ENCODE measurements at places on chromosomes 12 and 14.

DNA sequence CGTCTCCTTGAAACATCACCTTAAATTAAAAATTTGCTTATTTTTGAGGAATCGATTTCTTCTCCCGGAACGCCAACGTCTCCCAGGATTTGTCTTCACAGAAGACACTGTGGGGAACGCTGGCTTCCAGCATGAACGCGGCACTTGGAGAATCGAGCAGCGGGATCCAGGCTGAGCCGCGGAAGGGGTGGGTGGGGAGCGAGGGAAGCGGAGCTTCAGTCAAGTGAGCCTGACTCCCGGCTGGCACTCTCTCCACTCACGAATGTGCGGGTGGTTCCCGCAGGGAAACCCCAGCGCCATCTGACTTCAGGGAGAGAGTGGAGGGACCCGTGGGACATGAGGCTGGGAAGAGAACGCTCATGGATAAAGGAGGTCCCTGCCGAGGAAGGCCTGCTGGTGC, 506.0 kb upstream of the TMEM132C start:
- DNase-seq, result no peak

DNA sequence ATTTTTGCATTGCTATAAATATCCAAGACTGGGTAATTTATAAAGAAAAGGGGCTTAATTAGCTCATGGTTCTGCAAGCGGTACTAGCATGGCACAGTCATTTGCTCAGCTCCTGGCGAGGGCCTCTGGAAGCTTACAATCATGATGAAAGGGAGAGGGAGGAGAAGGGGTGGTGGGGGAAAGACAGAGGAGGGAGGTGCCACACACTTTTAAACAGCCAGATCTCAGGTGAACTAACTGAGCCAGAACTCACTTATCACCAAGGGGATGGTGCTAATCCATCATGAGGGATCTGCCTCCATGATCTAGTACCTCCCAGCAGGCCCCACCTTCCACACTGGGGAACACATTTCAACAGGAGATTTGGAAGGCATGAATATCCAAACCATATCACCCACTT, 476.3 kb downstream of the PCNX1 start:
- DNase-seq, result no peak

GRCh38 chr12:1559676-1560091, 34.7 kb downstream of the FBXL14 start:
- no peak for DNase-seq

- DNase-seq, result no peak
These were observed 42.4 kb downstream of the RNF34 start for GRCh38 chr12:121442028-121442948.

- no peak for DNase-seq
These were observed 166.6 kb downstream of the TTC7B start for GRCh38 chr14:90649557-90650135.

DNA sequence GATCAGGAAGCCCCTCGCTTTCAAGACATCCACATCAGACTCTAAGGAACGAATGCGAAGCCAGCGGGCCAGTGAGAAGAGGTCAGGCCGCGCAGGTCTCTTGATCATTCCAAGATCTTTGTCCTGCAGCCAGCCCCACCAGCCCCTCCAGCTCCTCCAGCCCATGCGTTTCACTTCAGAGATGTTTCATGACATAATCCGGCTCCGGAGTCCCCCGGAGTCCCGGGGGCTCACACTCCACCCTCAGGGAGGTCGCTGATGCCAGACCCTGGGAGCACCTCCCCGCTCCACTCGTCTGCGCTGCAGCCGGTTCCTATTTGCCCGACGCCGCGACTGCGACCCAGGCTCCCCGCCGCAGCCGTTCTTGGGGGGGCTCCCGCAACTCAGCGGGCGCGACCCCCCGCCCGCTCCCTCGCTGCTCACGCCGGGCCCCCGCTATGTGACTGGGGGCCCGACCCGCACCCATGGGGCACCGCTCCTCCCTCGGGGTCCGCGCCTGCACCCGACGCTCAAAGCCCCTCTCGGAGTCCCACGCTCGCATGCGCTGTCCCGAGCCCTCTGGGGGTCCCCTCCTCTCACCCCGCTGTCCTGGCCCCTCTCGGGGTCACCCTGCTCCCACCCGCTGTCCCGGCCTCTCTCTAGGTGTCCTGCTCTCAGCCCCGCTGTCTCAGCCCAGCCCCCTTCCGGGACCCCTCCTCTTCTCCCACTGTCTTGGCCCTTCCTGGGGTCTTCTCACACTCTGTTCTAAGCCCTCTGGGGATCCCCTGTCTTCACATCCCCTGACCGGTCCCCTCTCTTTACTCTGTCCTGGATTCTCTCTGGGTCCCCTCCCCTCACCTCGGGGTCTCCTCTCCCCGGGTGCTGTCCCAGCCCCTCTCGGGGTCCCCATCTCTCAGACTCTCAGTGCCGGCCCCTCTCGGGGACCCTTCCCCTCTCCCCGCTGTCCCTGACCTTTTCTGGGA, 1.1 kb downstream of the TAOK3 start:
- peak; percentile 27 for DNase-seq

DNA sequence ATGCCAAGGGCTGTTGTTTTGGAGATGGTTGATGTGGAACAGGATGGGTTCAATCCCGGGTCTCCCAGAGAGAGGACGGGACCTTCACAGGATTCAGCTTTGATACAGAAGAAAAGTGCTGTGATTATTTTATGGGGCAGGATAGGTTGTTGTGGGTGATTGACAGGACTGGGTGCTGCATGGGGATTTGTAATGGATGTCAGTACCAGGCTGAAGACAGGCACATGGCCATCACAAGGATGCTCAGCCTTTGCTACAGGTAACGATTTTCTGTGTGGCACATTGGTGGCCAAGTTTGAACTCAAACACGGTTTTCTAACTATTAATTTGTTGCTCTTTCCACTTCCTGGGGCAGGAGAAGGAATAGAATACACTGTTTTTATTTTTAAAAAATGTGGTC, 4.5 kb upstream of the GUCY2C start:
- no peak for DNase-seq

DNA sequence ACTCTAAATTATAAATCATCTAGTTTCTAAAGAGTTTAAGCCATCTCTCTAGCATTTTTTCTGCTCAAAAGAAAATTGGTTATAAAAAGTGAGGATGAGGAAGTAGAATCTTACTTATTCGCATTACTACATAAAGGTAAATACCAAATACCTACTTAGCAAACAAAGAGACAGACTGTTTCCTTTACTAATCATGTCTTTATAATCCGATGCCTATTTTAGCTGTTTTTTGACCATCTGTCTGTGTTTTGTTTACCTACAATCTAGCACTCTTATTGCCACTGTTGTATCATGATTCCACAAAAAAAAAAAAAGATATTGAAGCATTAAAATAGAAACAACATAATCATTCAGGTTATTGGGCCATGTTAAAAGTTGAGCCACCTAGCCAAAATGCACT, 396.2 kb downstream of the PAWR start:
- no peak for DNase-seq

DNA sequence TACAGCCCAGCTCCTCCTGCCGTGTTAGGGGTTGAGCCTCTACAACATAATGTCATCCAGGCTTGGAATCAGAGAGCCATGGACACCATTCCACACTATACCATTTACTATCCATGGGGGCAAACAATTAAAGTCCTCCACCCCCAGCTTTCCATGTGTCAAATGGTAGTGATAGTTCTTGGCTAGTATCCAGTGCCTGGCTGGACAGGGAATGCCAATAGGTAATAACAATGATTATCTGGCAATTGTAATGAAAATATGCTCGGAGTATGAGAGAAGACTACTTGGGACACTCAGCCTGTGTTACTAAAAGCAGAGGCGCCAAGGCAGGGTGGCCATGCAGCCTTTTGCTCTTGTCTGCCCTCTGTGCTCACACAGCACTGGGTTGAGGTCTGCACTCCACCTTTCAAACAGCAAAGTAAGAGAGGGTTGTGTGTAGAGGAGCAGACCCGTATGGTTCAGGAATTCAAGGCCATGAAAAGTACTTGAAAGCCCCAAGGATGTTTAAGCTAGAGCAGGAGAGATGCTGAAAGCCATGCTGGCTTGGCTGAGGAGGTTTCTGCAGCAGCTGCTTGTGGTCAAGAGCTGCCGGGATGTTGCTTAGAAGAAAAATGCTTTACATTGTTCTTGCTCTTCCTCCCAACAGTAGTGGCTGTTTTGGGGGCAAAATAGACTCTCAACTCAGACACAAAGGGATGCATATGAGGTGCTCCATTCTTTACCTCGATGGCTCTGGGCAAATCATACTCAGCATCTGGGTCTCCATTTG, 10.6 kb downstream of the SERPINA3 start:
- no peak for DNase-seq

DNA sequence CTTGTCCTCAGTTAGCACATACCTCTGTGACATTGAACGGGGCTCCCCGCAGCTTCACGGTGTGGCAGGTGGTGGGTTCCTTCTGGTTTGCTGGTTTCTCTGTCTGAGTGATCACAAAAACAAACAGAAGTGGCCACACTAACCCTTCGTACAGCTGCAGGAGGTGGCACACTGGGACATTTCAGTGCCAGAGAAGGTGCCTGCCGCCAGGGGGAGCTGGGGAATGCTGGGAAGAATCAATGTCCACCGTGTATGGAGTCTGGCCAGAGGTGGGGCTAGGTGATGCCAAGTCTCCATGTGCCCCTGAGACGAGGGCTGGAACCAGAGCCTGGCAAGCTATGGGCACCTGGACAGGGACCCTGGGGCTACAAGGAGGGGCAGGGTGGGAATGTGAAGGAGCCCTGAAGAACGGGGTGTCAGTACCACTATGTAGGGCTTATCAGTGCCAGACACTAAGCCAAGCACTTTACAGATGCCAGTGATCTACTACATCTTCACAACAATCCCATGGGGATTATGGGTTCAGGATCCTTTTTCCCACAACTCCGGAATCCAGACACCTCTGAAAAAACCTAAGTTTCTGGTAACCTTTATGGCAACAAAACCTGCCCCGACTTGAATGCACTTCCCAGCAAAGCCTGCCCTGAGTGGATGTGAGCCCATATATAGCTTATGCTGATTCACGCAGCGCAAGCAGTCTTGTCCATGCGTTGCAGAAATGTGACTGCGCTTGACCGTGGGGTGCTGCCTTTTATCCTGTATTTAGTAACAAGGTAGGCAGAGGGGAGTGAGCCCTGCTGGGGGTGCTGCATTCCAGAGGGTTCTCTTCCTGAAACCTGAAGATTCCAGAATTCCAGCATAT, 10.8 kb downstream of the RBM19 start:
- DNase-seq, result no peak

DNA sequence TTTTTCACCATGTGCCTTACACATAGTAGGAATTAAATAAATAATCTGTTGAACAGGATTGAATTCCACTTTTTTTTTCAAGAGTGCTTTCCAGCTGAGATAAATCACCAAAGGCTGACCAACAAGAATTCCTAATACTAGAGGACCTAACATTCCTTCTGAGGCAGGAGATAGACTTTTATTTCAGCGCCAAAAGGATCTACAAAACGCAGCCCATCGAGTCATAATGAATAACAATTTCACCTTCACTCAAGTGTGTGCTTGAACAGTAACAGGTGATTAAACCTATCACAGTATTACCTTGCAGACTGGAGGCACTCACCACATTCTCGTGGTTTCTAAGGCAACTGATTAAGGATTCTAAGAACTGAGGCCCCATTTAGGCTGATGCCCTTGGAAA, 224.3 kb upstream of the ATP2B1 start:
- DNase-seq, result no peak

DNA sequence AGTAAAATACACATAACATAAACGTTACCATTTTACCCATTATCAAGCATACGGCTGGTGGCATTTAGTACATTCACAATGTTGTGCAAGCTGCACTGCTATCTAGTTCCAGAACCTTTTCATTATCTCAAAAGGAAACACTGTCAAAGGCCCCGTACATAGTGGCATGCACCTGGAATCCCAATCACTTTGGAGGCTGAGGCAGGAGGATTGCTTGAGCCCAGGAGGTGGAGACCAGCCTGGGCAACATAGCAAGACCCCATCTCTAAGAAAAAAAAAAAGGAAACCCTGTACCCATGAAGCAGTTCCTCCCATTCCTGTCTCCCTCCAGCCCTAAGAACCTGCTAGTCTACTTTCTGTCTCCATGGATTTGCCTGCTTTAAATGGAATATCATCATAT, 7.4 kb upstream of the HVCN1 start:
- no peak for DNase-seq

DNA sequence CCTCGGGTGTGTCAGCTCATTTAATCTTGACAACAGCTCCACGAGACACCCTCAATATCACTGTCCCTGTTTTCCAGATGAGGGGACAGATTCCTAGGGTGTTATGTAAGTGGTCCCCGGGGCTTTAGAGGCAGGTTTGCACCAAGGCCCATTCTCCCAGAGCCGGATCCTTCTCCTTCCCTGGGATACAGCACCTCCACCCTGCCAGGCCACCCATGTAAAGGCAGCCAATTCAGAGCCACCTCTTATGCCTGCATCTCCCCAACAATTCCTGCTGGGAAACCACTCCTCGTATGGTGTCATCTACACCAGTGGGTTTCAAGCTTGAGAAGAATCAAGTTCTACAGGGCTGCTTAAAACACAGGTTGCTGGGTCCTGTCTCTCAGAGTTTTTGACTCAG, 4.1 kb upstream of the CYP46A1 start:
- DNase-seq, result no peak

DNA sequence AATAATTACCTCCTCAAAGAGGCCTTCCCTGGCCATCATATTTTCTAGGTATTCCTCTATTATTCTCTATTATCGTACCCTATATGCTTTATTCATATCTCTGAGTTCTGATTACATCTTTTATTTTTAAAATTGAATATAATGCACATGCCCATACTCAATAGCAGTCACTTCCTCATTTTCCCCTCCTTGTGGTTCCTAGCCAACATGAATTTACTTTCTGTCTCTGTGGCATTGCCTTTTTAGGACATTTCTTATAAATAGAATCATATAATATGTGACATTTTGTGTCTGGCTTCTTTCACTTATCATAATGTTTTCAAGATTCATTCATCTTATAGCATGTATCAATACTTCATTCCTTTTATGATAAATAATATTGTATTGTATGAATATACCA, 74.4 kb upstream of the TRHDE start:
- DNase-seq, result no peak

GRCh38 chr14:69985463-69985862, 106.2 kb downstream of the SMOC1 start:
- DNase-seq, result no peak

DNA sequence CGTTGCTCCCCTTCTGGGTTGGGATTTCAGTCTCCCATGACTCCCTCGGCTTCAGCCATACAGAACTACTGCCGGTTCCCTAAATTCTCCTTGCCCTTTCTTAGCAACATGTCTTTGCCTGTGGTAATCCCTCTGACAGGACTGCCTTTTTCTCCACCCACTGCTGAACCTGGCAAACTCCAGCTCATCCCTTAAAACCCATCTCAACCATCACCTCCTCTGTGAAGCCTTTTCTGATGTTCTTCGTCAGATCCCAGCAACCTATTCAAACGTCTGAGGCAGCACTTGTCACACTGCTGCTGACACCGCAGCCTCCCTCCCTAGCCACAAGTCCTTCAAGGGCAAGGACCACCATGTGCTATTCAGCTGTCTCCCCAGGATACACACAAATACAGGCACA, 10.2 kb upstream of the SMUG1 start:
- DNase-seq, result no peak

- no peak for DNase-seq
These were observed 288.9 kb upstream of the CLEC14A start for GRCh38 chr14:38544776-38545175.

DNA sequence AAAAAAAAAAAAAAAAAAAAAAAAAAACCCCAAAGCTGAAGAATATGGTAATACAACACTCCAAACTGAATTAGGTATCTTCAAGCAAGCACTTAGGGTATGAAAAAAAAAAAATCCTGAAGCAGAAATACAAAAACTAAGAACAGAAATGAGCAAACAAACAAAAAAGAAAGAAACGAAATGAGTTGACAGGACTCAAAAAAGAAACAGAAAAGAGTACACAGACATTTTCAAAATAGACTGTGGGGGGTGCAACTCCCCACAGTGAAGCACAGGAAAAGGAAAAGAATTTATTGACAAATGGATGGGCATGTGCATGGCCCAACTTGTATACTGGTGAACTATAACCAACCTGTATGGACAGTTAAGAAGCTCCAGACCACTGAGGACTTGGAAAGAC, 24.6 kb downstream of the RPS6KA5 start:
- no peak for DNase-seq

Measured in stimulated activated naive CD8-positive, alpha-beta T cell treated with anti-CD3 and anti-CD28 coated beads, Interleukin-15, amount 100 ng/mL, for 72 hours (primary cell).